ENCODE measurements at places on chromosomes 6 and 20.

GRCh38 chr6:55943329-55943728 lies 67.9 kb upstream of the BMP5 start:
- no peak for DNase-seq

GRCh38 chr6:37020381-37020780 lies 14.9 kb downstream of the FGD2 start:
- no peak for DNase-seq

DNA sequence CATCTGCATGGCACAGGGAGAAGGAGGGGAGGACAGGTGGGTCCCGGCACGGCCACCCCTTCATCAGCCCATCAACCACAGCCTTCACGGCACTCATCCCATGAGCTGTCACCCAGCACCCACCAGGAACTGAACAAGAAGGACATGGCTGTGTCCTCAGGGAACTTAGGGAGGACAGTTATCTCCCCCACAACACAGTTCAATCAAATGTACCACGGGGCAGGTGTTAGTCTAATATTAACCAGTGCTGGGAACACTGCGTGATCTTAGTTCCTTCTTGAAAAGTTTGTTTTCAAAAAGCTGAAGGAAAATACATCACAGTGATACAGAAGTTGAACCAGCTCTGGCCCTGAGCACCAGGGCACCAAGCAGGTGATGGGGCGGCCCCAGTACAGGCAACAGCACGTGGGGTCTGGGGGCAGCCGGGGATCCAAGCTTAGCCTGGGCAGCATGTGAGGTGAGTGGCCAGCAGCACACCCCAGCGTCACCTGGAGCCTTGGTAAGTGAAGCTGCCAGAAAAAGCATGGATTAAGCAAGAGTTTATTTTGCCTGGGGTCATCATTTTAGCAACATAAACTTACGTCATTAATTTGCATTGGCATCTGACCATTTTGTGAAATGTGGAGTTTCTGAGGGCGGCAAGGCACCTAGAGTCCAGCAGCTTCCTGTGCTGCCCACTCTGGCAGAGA lies 35.5 kb upstream of the AFDN start:
- DNase-seq: peak; percentile 13

- DNase-seq: no peak
These were observed 3.1 kb upstream of the CLDN20 start for GRCh38 chr6:155260686-155261085.

DNA sequence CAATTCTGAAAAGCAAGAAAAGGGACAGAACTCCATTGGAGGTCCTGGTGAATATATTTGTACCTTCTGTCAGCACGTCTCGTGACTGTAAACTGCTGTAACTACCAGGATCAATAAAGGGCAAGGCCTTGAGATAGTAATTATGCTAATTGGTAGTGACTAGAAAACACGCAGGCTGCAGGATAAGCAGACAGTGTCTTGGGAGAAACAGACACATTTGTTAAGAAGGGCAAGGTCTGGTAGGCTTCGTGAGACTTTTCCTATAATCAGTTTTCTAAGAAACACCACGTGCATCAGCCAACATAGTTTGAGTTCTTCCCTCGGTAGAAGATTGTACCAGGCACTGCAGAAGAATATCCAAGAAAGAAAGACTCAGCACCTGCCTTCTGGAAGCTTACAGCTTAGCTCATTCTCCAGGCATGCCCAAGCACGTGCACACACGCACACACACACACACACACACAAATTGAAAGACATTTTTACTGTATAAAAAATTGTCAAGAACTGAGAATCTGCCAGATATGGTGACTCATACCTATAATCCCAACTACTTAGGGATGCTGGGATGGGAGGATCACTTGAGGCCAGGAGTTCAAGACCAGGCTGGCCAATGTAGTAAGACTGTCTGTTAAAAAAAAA lies 167.0 kb upstream of the SASH1 start:
- DNase-seq: no peak

- no peak for DNase-seq
These were observed 182.6 kb upstream of the MOCS1 start for GRCh38 chr6:40116832-40117231.

- no peak for DNase-seq
These were observed 592.4 kb downstream of the RFPL4B start for GRCh38 chr6:112939563-112939962.

GRCh38 chr6:168105813-168106632 lies 27.0 kb upstream of the FRMD1 start:
- DNase-seq: peak; percentile 17

- no peak for DNase-seq
These were observed 207.7 kb upstream of the BMP2 start for GRCh38 chr20:6559791-6560190.

DNA sequence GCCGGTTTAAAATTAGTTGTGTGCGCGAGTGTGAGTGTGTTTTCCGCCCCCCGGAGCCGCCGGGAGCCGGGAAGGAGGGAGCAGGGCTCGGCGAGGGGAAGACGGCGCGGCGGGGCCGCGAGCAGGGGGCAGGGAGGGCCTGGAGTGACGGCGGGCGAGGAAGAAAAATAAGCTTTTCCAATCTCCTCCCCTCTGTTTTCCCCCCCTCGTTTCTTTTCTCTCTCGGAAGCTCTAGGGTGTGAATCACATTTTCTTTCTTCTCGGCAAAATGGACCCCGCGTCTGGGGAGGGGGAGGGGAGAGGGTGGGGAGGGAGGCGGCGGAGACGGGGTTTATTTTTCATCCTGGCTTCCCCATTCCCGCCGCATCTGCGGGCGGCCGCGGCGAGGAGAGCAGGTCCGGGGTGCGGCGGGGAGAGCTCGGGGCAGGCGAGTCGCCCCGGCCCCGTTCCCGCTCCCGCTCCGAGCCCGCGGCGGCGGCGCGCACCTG lies 881 bp downstream of the BICRAL start:
- peak; percentile 67 for DNase-seq

DNA sequence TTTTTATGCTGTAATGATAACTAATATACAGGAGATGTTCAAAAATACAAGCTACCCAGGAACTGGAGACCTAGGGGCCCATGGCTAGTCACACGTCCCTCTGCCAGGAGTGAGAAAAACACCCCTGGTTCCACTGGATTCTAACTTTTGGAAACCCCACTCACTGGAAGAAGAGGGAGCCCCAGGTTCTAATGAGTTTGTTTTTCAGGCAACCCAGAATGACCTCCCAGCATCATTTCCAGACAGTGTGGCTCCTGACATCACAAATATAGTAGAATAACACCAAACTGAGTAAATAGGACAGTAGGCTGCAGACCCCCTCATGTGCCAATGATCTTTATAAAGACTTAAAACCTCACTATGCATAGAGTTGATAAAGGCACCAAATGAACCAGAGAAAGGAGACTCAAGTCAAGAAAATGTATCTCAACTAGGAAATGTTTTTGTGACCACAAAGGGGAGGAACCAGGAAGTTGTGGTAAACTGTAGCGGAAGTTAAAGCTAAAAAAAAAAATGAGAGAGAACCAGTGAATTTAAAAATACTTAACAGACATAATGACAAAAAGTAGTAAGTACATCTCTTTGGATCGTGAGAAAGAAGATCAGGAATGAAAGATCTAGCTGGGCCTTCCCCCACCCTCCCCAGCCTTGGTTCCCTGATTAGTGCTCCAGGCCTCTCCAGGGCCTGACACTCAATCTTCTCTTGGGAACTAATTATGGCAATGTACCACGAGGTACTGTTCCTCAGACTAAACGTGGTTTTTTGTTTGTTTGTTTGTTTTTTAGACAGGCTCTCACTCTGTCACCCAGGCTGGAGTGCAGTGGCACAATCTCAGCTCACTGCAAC lies 19.8 kb downstream of the HLA-E start:
- DNase-seq: no peak

DNA sequence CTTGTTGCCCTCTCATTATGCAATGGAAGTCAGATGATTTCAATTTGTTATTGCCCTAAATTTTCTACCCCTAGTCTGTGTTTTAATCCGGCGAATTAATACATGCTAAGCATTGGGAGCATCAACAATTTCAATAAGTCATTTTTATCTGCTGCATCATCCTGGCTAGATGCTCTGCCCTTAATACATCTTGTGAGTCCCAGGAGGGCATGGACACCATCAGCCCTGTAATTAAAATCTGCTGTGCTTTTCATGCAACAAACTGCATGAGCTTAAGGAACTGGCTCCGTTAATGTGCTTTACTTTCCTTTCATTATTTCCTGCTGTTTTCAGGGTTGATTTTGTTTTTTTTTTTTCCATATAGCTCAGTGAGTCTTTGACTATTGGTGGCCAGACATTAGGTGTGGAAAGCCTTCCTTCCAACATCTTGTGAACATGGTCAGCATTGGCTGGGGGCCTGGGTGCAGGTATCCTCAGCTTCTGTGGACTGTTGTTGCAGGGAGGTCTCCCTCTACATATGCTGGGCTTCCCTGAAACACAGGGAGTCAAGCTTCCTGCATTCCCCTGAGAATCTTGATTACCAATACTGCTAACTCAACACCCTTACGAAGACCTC lies 8.5 kb upstream of the PBOV1 start:
- DNase-seq: no peak

GRCh38 chr6:142118925-142119324 lies 13.8 kb upstream of the GJE1 start:
- no peak for DNase-seq

DNA sequence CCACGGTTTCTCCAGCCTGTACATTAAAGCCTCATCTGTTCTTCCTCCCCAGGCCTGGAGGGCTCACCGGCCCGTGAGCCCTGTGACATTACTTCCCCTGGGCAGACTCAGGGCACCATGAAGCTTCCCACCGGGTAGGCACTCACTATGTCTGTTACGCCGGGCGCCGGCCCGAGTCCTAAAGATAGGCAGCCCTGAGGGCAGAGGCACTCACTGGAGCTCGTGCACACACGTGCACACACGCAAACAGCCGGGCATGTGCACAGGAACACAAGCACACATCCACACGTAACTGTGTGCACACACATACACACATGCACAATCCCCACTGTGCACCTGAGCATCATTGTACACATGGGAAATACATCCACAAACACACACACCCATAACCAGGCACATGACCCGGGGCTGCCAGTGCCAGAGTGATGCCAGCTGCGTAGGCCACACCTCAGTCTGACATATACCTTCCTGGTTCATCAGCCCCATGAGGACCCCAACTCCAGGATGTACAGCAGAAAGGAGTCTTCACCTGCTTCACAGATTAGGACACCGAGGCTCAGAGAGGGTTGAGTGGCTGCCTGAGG lies 83.7 kb downstream of the YTHDF1 start:
- DNase-seq: no peak

- DNase-seq: no peak
These were observed 39.5 kb upstream of the SDHAF4 start for GRCh38 chr6:70527071-70527737.

GRCh38 chr6:76940191-76940590 lies 523.1 kb downstream of the HTR1B start:
- DNase-seq: no peak

DNA sequence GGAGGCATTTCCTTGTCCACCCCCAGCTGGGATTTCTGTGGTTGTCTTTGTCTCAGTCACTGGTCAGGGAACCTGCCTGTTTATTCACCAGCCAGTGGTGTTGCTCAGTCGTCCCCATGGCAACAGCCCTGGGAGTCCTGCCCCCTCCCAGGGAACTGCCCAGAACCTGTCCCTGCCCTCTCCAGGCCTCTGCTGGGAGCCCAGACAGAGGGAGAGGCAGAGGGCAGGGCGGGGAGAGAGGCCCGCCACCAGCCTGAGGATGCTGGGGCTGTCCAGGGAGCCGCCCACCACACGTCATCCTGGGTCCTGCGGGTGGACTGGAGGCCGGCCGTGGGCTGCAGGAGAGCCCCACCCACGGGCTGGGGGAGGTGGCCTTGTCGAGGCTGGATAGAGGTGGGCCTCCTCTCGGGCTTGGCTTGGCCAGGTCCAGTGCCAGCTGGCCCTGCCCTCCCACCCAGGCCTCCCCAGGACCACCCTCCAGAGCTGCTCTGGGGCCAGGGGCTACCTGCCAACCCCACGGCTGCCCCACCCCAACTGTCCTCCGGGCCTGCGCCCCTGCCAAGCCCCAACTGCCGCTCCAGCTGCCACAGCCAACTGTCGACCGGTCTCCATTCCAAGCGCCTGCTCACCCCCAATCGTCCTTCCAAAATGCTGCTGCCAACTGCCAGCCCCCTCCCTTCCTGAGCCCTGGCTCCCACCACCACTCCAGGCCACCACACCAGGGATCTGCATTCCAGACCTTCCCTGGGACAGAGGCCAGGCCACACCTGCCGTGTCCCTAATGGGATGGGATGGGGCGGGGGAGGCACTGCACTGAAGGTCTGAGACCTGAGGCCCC lies 4.2 kb upstream of the ZBTB46 start:
- peak; percentile 100 for DNase-seq

GRCh38 chr6:135568379-135568778 lies 70.8 kb upstream of the AHI1 start:
- peak; percentile 34 for DNase-seq

- no peak for DNase-seq
These were observed 179.6 kb upstream of the CCN2 start for GRCh38 chr6:132130626-132131298.

GRCh38 chr20:57087102-57087501 lies 179.3 kb downstream of the BMP7 start:
- no peak for DNase-seq

GRCh38 chr20:43925801-43926200 lies 11.1 kb downstream of the TOX2 start:
- peak; percentile 80 for DNase-seq

GRCh38 chr6:13920552-13920951 lies 4.2 kb upstream of the RNF182 start:
- no peak for DNase-seq

DNA sequence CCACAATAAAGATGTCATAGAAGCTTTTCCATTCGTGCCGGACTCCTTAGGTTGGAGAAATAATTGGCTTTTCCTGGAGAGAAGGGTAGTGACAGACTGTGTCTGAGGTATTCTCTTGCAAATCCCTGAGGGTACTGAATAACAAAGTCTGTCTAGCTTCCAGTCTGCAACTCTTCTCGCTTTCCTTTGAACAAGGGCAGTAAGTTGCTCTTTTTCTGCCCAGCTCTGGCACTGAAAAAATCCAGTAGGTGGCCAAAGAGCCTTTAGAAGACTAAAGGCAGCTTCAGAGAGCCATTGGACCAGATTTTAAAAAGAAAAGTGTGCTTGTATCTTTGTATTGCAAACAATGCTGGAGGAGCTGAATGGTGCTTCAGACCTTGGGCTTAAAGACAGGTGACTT lies 20.7 kb upstream of the RREB1 start:
- no peak for DNase-seq

DNA sequence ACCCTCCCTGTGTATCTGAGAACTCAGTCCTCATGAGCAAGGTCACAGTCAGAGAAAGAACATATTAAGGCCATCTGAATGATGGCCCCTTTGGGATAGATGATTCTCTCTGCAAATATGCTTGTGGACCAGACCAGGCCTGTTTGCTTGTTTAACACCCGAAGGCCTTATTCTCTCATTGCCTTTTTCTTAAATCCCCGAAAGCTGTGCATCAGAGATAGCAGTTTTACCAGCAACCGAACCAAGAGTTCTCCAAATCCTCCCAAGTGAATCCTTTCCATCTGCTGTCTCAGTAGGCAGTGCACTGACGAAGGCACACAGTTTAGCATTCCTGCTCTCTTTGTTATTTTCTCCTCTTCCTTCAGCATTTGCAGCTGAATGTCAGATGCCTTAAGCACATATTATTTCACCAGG lies 79.8 kb downstream of the TRMT6 start:
- no peak for DNase-seq

GRCh38 chr6:90547991-90548390 lies 38.9 kb downstream of the MAP3K7 start:
- no peak for DNase-seq
